Right lung (tissue), 10 donors: ENCODE measurements at places on chromosomes 3 and 15.

- no peak for DNase-seq
Observed at GRCh38 chr15:64044300-64045100, 1.8 kb downstream of the DAPK2 start.

- no peak for DNase-seq
Observed at GRCh38 chr15:56930669-56931313, 12.3 kb downstream of the TCF12 start.

DNA sequence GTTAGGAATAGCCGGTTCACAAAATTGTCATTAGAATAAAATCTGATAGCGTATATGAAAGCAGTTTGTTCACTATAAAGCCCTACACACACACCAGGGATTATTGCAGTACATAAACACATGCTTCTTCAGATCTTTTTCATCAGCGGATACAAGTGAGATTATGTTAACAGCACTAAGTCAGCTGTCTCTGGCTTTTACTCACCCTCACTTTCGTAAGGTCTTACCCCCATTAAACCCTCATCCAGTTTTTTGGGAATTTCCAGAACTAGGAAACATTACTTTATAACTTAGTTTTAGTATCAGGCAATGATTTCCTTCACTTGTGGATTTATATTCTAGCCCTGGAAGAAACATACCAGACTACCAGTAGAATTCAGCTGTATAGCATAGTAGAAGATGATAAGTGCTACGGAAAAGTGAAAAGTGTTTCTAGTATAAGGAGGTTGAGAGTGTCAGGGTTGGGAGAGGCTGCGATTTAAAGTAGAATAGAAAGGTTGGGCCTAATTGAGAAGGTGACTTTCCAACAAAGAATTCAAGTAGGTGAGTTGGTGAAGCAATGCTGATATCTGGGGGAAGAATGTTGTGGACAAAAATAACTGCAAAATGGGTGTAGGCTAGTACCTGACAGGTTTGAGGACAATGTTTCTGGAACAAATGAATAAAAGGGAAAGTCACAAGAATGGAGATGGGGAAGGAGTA, 22.7 kb downstream of the TMEM207 start:
- no peak for DNase-seq

DNA sequence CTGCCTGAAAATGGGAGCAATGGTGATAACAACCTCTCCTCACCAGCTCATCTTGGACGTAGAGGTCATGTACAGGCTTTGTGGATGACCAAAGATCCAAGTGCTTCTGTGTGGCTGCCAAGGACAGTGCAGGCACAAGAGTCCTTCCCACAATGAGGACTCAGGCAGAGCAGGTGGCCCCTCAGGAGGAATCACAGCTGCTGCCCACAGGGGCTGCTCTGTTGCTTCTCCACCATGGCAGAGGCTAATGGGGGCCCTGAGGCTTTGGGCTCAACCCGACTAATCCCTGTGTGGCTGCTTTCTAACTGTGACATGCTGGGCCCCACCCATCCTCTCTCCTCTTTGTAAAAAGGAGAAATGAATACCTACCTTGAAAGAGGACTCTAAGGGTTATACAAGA, 58.1 kb upstream of the MRPS22 start:
- no peak for DNase-seq

GRCh38 chr15:83207009-83207659, 489 bp downstream of the HDGFL3 start:
- peak; percentile 62 for DNase-seq

- no peak for DNase-seq
Observed at GRCh38 chr3:121855555-121855954, 20.5 kb downstream of the EAF2 start.

GRCh38 chr15:68405378-68406250, 26.3 kb downstream of the ITGA11 start:
- DNase-seq, result no peak

- no peak for DNase-seq
Observed at GRCh38 chr3:32262201-32262600, 23.7 kb downstream of the CMTM8 start.

DNA sequence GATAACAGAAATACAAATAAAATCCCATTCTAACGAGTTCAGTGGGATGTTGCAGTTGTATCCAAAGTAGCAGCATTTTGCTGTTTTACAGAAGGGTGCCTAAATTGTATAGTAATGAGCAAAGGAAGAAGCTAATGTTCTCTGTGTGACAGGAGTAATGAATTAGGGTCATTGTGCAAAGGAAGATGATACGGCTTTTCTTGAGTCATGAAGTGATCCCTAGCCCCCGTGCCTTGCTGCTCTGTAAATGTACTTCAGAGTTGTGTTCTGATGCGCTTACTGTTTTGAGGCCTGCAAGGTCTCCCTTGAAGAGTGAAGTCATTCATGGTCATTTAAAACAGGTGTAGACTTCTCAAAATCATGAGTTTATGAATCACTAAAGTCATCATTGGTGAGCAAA, 37.9 kb downstream of the ATP1B3 start:
- no peak for DNase-seq

- no peak for DNase-seq
Observed at GRCh38 chr3:121483290-121483689, 62.5 kb downstream of the POLQ start.

- DNase-seq, result no peak
Observed at GRCh38 chr15:93024293-93024692, 64.7 kb downstream of the RGMA start.

- DNase-seq, result no peak
Observed at GRCh38 chr3:39096775-39097174, 10.7 kb downstream of the GORASP1 start.

- no peak for DNase-seq
Observed at GRCh38 chr15:86383611-86384010, 303.9 kb downstream of the AGBL1 start.

DNA sequence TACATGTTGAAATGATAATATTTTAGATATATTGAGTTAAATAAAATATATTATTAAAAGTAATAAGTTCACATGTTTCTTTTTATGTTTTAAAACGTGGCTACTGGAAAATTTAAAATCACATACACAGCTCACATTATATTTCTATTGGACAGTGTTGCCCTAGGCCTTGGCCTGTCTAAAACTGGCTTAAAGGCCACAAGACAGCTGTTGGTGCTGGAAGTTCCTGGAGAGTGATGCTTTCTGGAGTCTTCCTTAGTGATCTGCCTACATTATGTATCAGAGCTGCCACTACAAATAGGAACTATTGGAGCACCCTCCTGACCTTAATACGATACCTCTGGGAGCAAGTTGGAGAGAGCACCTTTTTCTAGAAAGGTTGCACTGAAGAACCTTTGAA, 254.1 kb upstream of the C2CD4B start:
- DNase-seq, result no peak

DNA sequence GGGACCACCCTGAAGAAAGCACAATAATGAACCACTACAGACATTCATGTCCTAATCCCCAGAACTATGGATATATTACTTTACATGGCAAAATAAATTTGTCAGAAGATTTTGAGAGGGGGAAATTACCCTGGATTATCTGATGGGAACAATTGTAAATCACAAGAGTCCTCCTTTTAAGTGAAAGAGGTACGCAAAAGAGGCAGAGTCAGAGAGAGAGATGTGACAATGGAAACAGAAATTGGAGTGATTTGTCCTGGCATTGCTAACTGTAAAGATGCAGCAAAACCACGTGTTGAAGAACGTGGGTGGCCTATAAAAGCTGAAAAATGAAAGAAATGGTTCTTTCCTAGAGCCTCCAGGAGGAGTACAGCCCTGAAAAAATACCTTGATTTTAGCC, 1121.4 kb upstream of the ALCAM start:
- no peak for DNase-seq

GRCh38 chr3:35393901-35394799, 245.2 kb upstream of the ARPP21 start:
- DNase-seq, result no peak

DNA sequence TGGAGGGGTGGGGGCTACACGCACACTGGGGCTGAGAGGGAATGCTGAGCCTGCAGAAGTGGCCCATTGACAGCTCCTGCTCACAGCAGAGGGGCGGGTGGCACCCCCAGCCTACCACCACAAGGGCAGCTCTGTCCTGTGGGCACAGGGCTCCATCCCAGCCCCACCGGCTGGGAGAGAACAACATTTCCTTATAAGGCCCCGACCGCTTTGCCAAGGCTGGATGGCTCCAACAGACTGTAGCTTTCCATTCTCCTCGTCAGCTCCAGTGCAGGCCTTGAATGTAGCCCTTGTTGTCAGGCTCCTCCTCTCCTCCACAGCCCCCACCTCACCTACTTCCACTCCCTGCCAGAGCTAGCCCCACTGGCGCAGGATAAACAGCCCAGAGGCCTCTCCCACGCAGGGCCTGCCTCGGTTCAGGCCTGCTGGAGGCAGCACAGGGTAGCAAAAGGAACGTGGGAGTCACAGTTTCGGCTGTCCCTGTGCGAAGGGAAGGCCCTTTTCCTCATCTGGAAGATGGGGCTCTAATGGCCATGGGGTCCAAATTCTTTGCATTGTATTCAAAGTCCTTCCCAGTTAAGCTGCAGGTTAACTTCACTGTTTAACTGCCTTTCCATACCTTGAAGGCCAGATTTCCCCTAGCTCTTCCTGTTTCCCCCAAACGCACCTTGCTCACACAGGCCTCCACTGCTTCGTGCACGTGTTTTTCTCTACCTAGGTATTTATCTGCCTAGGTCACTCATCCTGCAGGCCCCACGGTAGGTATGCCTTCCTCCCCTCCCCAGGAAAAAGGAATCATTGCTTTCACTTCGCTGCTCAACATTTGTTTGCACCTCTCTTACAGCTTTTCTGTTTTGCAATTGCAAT, 101.6 kb upstream of the LPP start:
- peak; percentile 75 for DNase-seq
